ENCODE measurements at places on chromosomes 4 and X.

DNA sequence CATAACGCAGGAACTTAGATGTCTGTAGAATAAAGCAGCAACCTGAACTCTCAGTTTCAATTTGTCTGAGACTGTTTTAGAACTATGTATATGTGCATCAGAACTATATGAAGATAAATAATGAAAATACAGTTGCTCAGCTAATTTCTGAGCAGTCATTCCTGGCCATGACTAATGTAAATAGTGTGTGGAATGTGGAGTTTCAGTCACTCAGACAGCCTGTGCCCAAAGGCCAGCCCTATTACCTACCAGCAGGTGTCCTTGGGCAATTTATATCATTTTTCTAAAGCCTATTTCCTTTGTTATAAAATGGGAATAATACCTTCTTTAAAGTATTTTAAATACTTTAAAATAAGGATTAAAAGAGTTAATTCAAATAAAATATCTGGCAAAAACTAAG, 56.0 kb upstream of the RELL1 start:
- DNase-seq: no peak

DNA sequence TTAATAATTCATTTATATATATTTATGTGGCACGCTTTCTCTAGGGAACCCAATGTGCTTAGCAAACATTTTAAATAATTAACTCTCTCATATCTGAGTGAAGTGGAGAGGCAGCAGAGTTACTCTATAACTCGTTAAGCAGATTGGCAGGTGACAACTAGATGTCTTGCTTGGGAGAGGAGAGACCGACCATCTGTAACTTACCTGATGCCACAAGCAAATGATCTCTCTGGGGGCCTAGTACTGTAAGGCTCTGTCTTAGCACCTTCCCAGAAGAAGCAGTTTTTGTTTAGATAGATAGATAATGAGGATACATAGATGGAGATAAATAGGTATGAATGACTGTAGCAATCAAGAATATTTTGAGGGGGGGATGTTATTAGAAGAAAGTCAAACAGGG, 11.9 kb upstream of the SEL1L3 start:
- no peak for DNase-seq

GRCh38 chr4:15240764-15241163, 187.1 kb upstream of the C1QTNF7 start:
- no peak for DNase-seq

DNA sequence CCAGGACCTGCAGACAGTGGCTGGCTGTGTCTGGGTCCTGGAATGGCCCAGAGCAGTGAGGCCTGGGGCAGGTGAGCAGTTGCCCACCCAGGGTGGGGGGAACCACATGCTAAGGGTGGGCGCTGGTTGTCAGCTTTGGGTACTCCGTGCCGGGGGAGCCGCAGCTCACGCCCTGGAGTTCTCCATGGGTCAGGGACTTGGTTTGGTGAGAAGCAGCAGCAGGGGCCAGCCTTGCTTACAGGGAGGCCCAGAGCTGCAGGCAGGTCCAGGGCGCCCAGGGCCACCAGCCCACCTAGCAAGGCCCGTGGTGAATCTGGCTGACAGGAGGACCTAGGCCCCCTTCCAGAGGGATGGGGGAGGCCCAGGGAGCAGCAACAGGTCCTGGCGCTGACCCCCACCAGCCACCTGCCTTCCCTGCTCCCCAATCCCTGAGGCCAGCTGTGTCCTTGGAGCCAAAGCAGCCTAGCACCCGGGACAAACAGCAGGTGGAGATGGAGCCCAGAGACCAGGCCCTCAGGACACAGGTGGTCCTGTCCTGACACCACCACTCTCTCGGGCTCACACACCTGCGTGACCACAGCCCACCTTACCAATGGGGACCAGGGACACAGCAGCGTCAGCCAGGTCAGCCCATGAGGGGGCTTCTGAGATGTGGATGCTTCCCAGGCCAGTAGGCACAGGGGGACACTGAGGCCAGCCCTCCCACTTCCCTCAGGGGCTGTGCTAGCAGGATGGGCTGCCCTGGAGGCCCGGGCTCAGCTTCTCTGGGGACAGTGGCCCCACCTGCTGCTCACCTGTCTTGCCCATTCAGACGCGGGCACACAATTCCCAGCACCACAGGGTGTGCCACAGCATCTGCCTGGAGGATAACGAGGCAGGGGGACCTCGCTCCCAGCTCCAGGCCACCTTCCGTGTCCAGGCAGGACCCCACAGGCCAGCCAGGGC, 3.5 kb downstream of the MXD4 start:
- DNase-seq: no peak

GRCh38 chr4:169147191-169147590, 123.6 kb downstream of the SH3RF1 start:
- DNase-seq: no peak

DNA sequence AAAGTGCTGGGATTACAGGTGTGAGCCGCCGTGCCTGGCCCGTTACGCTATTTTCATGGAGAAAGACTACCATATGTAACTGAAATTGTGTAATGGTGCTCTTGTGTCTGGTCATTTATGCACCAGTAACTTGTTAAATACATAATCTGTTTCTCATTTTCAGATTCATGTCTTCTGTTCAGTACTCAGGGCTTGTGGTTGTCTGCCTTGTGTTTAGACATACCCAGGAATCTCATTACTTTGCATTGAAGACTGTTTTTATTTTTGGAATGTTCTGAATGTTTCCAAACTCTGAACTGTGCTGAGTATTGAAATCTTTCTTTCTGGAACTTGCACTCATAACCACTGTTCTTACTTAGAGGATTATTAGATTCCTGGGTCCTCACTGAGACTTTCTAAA, 52.8 kb downstream of the PDLIM5 start:
- no peak for DNase-seq

GRCh38 chr4:21134994-21135393, 434.7 kb downstream of the PACRGL start:
- no peak for DNase-seq

- no peak for DNase-seq
Measured at GRCh38 chr4:152640058-152640921, 39.5 kb downstream of the TMEM154 start.

- no peak for DNase-seq
Measured at GRCh38 chr4:72394012-72394663, 174.9 kb downstream of the ADAMTS3 start.

GRCh38 chr4:83876047-83876446, 340.1 kb downstream of the GPAT3 start:
- no peak for DNase-seq

- DNase-seq: no peak
Measured at GRCh38 chrX:70128071-70128470, 5.2 kb upstream of the IGBP1 start.

- no peak for DNase-seq
Measured at GRCh38 chr4:163269166-163269565, 63.2 kb downstream of the NPY1R start.

DNA sequence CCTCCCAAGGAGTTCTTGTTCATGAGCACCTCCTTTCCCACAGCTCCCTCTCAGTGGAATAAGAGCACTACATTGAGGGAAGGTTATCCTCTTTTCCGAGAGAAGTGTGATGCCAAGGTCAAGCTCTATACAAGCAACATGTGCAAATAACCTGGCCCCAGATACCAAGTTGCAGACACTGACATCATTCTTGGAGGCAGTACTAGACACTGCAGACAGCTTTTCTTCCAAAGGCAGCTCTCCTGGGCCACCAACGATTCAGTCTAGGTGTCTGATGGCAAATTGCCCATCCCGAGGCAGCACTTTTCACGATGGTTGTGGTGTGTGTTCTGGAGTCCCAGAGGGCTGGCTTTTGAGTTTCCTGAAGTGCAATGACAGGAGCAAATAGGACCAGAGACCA, 384.9 kb downstream of the TLL1 start:
- DNase-seq: no peak

GRCh38 chrX:115400960-115401359, 111.4 kb downstream of the LUZP4 start:
- DNase-seq: no peak

- no peak for DNase-seq
Measured at GRCh38 chr4:128841402-128841801, 31.9 kb downstream of the JADE1 start.

- no peak for DNase-seq
Measured at GRCh38 chrX:4754878-4755604, 1041.6 kb upstream of the PRKX start.

DNA sequence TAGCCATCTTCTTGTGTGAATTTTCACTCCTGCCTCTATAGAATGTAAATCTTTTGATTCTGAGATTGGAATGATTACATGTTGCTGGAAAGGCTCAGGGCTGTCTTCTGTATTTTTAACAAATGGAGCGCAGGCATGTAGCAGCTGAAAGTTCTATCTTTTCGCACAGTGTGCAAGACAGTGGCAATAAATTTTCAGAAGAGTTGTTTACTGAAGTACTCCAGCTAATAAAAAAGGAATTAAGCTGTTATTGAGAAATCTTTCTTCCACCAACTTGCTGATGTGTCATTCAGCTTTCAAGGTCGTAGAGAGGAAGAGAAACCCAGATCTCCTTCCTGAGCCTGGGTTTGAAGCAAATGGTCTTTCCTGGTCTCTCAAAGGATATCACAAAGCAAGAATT, 122.0 kb upstream of the PUDP start:
- no peak for DNase-seq

GRCh38 chrX:2696698-2697215, 5.7 kb downstream of the CD99 start:
- DNase-seq: peak; percentile 60

DNA sequence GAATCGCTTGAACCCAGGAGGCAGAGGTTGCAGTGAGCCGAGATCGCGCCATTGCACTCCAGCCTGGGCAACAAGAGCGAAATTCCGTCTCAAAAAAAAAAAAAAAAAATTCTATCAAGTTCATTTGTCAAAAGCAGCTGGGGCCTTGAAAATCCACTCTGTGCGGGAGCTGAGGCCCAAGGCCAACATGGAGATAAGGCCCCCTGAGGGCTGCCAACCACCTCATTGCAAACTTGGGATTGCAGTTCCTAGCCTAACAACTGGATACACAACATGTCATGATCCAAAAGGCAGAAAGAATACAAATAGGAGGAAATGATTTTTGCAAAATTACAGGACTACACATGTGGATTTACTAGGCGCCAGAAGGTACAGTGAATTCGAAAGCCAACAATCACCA, 22.5 kb upstream of the PRDX4 start:
- DNase-seq: no peak

GRCh38 chr4:17332478-17332877, 179.4 kb downstream of the QDPR start:
- DNase-seq: no peak

DNA sequence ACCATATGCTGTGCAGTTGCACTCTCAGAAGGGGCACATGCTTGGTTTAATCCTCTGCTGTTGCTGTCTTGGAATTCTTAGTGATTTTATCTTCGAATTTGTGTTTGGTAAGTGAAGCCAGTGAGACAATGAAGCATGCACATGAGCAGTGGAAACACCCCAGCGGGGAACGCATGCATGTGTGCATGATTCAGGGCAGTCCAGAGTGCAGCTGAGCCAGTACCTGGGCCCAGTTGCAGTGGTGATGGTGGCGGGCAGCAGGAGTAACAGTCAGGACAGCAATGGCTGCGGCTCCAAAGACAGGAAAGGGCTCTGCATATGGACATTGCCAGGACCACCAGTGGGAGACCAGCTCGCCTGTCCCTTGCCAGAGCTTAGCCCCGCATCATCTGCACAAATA, 14.3 kb upstream of the TMEM165 start:
- no peak for DNase-seq

DNA sequence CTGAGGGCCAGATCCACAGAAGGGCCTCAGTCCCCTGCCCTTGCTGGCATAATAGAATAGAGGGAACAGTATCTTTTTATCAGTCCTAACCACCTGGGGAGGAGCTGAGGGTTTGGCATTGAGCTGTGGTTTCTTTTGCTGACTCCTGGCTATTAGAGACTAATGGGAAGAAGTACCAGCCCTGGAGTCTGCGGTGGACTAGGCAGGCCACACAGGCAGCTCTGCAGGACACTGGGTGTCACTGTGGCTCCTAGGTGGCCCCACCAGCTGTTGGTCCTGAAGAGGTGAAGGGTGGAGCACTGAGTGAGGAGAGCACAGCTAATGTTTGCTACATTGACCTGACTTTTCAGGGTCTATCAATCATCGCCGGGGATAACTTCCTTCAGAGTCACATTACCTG, 52.8 kb upstream of the GPC4 start:
- DNase-seq: no peak

DNA sequence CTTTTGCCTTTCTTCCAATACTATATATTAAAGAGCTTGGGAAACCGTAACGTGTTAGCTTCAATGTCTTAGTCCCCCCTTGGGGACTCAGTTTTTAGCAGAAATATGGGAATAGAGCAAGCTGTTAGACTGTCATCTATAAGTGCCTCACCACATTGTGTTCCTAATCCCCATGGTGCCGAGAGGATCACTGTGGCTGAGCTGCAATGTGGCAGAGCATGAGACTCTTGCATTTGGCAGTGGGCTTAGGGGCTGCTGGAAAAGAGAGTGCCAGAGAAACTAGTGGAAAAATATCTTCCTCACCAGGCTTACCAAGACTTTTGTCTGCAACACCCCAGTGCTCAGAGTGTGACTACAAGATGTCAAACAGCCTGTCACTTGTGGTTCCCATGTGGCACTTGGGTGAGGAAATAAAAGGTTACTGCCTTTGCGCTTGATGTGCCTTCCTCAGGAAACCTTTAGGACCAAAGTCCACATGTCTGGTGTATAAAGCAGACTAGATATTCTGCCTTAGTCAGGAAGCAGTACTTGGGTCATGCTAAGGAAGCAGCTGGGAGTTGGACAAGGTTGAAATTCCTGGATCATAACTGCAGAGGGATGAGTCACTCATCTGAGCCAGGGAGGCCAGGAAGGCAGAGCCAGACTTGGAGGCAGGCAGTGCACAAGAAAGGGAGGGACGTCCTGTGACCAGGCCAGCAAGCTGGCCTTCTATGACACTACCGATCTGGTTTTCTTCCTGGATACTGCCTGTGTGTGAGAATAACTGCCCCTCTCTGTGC, 9.7 kb upstream of the MAGEA4 start:
- DNase-seq: peak; percentile 55

- DNase-seq: no peak
Measured at GRCh38 chr4:129167640-129168260, 71.8 kb downstream of the C4orf33 start.

- DNase-seq: no peak
Measured at GRCh38 chr4:185398618-185399017, 2.0 kb downstream of the ANKRD37 start.

DNA sequence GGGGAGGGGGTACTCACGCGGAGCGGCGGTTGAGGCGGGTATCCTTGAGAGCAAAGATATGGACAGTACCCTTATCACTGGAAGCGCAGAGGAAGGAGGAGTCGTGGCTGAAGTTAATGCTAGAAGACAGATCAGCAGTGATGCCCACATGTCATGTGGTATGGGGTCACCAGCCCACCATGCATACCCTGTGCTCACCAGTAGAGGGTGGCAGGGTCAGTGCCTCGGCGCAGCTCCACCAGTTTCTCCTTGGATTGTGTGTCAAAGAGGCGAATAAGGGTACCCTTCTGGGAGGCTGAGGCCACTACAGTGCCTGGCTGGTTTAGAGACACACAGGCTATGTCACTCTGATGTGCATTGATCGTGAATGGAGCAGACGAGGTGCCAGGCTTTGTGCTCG, 1.5 kb upstream of the PRAF2 start:
- DNase-seq: no peak

- DNase-seq: no peak
Measured at GRCh38 chrX:150899191-150899757, 806 bp upstream of the CD99L2 start.

All from AG04450 (cell line).